DND-41 (cell line): ENCODE measurements at places on chromosomes 2 and 18.

DNA sequence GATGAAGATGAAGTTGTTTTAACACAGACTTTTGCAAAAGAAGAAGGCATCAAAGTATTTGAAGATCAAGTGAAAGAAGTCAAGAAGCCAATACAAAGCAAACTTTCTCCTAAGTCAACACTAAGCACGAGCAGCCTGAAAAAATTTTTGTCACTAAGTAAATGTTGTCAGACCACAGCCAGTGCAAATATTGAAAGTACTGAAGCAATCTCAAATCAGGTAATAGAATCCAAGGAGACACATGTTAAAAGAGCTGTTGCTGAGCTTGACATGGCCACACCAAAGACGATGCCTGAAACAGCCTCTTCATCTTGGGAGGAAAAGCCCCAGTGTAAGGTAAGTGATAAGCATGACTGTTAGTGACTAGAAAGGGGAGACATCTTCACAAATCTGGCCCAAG lies 75.1 kb downstream of the FSIP2 start:
- no peak for DNase-seq

DNA sequence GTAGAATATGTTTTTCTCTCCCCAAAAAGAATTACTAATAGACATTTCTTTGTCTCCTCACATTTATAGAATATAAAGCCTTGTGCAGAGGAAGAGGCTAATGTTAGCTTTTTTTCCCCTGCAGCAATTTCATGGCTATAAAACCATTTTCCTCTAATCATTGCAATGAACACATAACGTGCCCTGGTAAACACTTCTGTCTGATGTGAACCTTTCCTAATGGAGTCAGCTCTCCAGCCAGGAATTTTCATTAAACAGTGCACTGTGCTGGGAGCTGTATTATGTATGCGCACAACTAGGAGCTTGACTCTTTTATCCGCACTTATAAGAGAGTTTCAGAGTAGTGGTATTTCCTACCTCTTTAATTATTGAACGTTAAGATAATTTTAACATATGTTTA lies 63.9 kb upstream of the SPATS2L start:
- no peak for DNase-seq

DNA sequence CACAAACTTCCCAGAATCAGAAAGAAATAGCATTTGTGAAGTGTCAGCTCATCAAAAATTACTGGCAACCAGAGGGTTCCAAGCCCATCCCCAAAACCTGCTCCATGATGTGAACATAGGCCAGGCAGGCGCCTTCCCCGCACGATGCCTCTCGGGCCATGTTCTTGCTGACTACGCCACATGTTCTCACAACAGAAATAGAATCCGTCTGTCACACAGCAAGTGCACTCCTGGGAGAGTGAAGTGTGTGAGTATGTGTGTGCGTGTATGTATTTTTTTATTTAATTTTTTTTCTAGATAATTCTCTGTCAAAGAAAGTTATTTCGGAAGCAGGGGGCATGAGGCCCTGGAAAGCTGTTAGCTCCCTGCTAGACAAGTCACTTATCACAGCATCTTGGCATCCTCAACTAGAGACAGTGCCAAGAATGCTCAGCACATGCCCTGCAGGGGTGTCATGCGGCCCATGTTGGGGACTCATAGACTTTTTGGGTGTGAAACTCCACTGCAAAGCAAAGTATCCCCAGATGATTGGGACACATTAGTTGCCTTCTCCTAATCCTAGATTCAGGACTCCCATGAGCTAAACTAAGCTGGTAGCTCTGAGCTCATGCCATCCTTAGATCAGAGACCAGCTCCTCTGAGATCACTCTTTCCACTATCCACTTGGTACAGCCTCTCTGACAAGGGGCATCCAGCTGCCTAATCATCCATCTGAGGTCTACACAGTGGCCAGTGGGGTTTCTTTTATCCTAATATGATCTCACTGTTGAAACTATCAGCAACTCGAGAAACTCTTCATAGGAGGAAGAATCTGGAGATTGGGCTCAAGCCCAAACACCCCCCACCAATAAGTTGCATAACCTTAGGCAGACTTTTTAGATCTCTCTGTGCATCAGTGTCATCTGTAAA lies 53.2 kb upstream of the CYRIA start:
- no peak for DNase-seq

DNA sequence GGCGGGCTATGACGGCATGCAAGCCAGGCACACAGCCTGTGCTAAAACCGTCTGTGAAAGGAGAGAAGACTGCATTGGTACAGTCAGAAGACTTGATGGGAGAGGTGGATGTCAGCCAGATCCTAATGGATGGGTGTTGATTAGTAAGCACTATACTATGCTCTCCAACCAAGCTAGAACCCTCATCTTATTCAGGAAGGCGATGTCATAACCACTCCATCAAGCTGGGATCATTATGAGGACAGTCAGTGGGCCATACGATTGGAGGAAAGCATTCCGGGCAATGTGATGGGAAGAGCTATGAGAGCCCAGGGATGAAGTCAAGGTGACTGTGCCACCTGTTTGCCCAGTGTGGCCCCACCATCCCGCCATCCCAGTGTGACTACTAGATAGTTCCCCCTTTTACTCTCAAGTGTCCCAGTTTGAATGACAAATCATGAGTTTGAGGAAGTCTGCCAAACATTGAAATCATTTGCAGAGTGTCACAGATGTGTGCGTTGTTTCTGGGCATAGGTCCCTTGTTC lies 66.4 kb downstream of the MRPS9 start:
- DNase-seq, result no peak

DNA sequence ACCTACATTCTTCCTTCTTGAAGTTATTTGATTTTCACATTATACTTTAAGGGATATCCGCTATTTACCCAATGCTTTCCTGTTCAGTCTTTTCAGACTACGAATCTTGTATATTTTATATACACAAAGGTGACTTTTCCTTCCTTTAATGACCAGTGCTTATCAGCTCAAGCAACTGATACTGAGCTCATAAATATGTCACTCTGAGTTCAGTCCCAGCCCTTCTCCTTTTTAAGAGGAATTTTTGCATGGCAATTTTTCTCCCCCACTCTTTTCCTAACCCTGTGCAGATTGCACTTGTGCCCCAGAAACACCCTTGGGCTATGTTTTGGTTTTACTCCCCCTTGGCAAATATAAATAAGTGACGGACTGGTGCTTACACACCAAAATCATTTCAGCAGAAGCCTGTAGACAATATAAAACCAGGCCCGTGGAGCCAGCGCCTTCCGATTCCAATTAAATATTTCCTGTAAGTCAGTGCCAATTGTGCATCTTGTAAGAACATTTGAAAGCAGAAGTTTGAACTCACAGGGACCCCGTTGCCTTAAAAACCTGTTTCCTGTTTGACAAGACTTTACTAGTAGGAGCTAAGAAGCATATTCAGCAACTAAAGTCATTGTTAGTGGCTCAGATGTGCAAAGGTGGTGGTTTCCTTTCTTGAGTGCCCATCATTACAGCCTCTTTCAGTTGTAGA lies 66.3 kb upstream of the GATA6 start:
- no peak for DNase-seq

DNA sequence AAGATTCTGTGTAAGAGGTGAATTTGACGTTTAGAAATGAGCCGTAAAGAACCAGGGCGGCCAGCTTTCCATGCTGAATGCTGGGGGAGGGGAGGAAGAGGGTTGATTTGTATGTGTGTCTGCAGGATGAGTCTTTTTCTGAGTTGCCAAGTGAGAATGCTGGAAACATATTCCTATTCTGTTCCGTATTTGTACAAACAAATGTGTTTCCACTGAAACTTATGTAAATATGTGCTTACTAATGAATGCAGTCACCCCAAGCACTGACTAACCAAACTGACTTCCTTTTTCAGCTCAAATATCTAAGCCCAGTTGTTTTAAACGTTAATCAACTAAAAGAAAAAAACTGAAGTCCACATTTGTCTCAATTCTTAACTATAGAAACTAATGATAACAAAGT lies 74.9 kb upstream of the APCDD1 start:
- no peak for DNase-seq
